ENCODE measurements at places on chromosomes 3 and 15.
A peak's percentile ranks its signal among the peaks of the same experiment; 100 is the strongest.

- DNase-seq = no peak
Measured at GRCh38 chr15:63013052-63013808, 29.3 kb upstream of the TPM1 start.

- no peak for DNase-seq
Measured at GRCh38 chr3:115245899-115246298, 98.8 kb upstream of the ZBTB20 start.

DNA sequence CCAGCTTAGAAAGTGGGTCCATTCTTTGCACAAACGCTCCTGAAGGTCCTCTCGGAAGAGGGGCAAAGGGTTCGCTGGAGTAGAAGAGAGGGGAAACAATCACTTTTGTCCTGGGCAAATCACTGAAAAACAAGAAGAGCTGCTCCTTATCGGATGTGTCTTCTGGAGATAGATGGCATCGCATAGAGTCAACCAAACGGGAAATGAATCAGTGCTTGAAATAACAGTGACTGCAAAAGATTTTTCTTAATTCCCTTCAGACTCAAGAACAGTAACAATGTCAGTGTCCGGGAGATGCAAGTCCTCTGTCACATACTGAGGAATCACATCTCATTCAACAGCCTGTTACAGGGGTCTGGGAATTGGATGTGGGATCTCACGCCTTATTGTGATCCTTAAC lies 78.8 kb upstream of the PCSK6 start:
- no peak for DNase-seq

- DNase-seq = no peak
Measured at GRCh38 chr3:7484636-7485035, 623.7 kb downstream of the GRM7 start.

DNA sequence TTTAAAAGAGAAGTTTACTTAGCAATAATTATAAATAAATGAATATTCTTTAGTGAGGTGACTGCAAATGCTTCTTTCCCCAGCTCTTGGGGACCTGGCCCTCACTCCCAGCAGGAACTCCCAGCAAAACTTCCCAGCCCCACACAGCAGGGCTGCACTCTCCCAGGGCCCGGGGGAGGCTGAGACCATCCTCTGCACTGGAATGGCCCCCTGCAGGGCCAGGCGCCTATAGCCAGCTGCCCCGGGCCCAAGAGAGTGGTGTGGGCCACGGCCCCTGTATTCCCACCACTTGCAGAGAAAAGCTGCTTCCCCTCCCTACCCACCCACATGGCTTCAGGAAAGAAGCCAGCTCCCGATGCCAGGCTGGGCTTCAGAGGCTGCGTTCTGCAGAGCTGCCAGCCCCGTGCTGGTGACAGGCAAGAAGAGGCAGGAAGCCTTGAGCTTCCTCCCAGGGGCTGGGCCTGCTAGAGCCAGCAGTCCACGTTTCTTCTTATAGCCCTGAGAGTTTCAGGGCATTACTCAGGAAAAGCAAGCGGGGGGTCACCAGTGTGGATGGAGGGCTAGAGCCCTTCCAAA lies 20.0 kb downstream of the IDH2 start:
- DNase-seq = no peak

DNA sequence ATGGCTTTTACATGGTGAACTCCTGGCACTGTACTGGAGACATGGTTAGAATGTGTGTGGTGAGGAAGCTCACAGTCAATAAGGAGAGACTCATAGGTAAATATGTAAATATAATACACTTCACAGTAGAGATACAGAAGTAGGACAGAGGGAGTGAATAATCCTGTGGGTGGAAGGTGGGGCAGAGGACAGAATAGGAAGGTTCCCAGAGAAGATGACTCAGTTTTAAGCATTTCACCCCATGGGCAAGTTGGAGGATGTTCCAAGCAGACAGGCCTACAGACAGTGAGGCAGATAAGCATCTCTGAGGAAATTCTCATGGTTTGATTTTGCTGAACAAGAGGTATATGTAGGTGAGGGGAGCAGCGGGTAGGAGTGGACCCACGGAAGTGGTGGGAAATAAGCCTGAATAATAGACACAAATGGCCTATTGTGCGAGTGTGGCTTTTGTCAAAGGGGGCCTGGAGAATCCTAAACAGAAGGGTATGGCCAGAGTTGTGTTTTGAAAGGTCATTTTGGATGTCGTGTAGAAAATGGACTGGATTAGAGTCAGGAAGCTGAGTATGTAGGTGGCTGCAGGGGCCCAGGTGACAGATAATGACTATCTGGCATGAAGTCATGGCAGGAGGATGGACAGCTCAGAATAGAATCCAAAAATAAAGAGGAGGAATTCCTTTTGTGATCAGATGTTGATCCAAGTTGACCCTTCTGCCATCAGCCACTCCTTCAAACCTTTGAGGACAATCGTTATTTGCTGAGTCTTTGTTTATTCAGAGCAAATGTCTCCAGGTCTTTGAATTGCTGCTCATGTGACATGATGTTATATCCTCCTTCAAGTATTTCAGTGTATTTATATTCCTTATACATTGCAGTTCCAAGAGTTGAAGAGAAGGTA lies 97.3 kb upstream of the THRB start:
- DNase-seq = peak; percentile 4

DNA sequence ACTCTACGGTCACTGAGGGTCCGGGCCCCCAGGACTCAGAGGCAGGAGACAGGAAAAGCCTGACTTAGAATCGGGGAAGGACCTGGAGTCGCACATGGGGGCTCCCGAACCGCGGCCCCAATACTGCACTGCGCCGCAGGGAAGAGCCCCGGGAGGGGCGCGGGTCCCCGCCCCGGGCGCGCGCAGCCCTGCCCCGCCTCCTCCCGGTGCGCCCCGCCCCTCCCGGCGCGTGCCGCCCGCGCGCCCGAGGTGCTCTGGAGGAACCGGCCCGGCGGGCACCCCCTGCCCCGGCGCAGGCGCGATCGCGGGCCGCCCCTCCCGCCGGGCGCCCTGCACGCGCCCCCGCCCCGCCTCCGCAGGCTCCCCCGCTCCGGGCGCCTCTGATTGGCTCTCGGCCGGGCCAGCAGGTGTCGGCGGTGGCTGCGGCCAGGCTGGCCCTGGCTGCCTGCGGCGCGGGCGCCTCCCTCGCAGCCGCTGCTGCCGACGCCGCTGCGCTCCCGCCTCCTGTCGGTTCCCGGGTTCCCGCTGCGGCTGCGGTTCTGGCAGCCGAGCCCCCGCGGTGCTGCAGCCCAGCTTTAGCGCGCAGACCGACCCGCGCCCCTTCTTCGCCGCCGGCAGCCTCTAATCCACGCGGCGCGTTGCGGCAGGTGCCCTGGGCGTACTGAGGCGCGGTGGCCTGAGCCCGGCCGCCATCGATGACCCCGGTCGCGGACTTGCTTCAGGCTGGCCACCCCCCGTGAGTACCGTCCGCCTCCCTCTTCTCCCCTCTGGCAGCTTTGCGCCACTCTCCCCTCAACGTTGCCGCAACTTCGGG lies at the start of gene MYRIP:
MYRIP (plus strand) TSS at position 429 of the 814 bp plus-strand sequence. CDS start 91,208 bp downstream, outside the sequence.
- DNase-seq = peak; percentile 47

DNA sequence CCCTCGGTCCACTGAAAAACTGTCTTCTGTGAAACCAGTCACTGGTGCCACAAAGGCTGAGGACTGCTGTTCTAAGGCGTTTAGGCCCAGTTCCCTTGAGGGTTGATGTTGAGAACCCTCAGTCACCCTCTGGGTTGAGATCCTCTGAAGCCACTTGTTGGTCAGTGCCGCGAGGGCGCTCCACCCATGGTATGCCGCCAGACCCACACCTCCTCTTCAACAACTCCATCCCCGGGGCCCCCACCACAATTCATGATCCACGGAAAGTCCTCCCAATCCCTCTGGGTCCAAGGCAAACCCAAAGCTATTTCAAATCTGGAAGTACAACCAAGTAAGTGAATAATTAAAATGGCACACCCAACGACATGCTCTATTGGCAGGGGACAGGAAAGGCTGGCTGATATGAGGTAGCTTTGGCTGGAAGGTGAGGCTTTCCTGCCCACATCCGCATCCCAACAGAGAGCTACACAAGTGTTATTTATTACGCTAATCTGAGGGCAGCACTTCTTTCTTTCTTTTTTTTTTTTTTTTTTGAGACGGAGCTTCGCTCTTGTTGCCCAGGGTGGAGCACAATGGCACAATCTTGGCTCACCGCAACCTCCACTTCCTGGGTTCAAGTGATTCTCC lies 58.1 kb downstream of the XXYLT1 start:
- no peak for DNase-seq

GRCh38 chr15:76296849-76297248 lies 14.4 kb downstream of the ETFA start:
- no peak for DNase-seq

DNA sequence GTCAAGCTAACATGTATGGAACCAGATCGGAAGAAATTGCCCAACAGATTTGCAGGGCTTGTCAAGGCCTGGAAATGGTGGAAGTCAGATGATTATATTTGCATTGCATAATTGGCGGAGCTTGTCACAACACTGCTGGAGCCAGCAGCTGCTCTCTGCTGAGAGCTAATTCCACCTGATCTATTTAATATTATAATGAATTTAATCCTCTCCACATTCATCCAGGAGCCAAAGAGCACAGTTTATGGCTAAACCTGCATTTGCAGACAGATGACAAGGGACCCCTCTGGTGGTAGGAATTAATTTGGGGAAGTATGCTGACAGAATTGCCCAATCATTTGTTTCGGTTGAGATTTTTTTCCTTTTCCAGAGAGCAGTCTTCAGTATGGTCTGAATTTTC lies 730.2 kb downstream of the TUSC7 start:
- no peak for DNase-seq
